Hematopoietic multipotent progenitor cell treated with erythropoietin and hydrocortisone succinate and interleukin-3 and kit ligand, for 15 days (in vitro differentiated cells): ENCODE measurements at places on chromosomes 2 and 18.

DNA sequence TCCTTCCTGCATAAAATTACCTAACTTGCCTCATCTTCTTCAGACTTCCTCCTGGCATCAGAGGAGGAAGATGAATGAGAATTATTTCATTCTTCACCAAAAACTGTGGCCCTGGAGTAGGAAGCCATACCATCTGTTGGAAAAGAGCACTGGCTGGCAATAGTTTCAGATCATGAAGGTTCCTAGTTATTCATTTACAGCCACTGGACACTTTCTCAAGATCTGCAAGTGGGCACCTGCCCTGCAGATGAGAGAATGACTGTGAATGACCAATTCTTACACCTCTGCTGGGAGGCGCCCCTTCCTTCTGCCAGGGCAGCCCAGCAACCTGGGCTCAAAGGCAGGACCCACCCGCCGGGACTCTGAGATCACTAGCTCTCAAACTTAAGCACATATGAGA is 13.0 kb downstream of the DIPK1C start:
- DNase-seq: no peak

- DNase-seq: no peak
Measured at GRCh38 chr2:48397846-48398245, 132.1 kb upstream of the STON1 start.

DNA sequence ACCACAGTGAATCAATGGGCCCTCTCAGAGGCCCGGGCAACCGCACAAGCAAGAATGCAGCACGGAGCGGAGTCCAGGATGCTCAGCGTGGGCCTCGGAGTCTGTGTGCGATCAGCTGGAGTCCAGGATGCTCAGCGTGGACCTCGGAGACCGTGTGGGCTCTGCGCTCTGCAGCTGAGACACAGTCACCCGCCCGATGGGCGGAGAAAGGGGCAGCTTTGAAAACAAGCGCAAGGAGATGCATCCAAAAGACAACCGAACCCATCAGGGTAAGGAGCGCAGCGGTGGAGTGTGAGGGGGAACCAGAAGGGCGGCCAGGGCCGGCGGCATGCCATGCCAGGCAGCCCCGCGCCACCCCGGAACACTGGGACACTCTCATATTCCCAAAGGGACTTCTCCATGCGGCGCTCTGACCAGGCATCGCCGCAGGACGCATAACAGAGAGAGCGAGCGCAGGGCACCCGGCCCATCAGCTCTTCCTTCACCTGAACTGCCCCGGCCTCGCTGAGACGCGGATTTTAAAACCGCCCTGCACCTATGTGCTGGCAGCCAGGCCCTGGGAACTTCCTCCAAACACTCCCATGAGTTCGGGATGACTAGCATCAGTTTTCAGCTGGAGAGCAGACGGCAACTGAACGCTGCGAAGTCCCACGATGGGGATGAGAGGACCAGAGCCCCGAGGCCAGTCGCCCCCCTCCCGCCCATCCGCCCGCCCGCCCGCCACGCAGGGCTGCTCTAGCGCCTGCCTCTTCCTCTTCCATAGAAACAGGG is 44.7 kb downstream of the MC5R start:
- no peak for DNase-seq

DNA sequence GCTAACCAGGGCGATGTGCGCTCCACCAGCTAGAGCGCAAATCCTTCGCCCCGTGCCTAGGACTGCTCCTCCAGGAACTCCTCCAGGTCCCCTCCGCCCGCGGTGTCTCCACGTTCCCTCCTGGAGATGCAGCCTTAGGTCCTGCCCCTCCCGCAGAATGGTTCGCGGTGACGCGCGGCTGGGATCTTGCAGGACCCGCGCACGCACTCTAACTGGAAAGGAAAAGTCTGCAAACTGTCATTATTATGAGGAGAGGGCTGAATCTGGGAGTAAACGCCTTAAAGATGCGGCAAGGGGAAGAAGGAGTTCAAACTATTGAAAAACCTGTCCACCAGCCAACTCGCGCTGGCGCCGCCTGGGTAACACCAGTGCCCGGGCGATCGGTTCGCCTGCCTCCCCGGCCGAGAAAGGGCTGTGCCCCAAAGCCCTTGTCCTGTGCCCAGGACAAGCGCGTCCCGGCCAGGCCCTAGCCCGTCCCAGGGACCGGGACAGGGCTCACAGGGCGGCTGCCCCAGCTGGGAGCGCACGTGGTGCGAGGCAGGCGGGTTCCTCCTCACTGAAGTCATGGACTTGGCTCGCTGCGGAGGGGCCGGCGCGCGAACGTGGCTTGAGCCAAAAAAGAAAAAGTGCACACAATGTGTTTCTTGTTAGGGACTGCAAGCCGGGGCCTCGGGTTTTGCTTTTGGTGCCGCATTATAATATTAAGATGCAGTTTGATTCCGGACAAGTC is 5.5 kb upstream of the ID2 start:
- DNase-seq: no peak

DNA sequence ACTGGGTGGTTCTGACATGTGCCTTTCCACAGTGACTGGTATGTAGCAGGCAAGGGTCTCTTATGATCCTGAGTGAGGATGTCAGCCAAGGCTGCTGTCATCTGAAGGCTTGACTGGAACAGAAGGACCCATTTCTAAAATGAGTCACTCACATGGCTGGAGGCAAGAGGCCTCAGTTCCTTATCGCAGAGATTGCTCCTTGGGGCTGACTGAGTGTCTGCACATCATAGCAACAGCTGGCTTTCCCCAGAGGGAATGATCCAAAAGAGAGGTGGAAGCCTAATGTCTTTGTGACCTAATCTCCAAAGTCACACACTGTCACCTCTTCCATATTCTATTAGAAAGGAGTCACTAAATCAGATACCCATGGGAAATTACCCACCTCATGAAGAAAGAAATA is 114.0 kb downstream of the NEDD4L start:
- no peak for DNase-seq
